Stimulated activated CD4-positive, alpha-beta T cell treated with anti-CD3 and anti-CD28 coated beads, Interleukin-15, amount 100 ng/mL, for 24 hours (primary cell): ENCODE measurements at places on chromosomes 5 and 9.

- DNase-seq: no peak
Measured at GRCh38 chr5:127580731-127581130, 63.3 kb downstream of the PRRC1 start.

- DNase-seq: no peak
Measured at GRCh38 chr5:75716715-75717081, 539 bp downstream of the POC5 start.

DNA sequence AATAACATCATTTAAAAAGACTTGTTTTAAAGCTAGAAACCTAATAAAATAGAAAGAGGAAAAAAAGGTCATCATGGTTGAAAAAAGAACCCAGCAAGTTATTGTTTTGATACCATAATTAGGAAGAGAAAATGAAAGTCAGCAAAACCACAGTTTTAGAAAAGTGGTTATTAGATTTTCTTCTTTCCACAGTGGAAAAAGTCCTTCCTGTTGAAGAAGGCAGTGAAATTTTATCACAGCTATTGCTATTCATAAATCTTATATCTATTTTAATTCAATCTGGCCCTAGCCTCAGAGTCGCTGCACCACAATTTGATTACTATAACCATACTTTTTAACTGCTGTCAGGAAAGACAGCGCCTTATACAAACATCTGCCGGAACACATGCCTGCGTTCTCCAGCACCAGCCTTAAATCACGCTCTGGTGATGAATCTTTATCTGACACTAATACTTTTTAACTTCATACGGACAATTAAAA lies 60.3 kb downstream of the MAPKAP1 start:
- DNase-seq: no peak

DNA sequence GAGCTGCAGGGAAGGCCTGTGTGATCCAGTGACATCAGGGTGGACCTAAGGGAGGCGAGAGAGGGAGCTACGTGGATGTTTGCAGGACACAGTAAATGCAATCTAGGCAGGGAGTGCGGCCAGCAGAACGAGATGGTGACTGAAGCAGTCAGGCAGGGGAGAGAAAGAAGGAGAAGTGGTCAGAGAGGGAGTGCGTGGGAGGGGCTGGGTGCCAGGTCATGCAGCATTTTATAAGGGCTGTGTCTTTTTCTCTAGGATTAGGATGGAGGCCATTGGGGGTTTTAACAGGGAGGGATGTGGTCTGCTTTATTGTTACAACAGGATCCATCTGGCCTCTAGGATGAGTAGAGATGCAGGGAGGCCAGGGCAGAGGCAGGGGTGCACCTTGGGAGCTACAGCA lies 80.4 kb downstream of the DCP2 start:
- DNase-seq: no peak

DNA sequence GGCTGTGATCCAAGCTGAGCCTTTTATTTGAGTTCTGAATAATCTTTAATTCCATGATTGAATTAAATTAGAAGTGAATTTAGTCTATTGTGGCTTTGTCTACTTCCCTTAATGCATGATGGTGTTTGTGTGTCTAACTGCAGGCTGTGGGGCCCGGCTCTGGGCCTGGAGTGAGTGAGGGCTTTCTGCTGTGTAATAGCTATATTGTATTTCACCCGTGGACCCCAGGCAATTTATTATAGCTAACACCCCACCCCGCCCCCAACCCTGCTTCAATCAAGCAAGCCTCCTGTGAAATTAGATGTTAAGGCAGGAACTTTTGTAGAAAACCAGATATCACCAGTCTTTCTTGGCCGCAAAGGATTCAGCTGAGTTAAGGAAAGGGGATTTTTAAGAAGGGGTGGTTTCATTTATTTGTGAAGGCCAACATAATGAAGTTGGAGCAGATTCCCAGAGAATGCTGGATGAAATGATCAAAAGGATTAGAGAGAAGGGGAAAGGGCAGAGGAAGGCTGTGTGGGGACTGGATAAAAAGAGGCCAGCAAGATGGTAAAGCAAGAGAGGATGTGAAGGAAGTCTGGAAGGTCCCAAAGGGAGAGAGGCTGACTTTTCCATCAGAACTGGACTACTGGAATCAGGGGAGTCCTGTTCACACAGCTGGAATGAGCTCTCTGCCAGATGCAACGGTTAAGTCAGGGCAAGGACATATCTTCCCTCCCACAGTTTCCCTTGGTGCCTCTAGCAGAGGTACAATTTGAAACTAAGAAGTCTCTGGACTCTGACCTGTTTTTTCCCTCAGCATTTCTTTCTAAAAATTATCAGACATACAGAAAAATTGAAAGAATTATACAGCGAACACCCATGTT lies 125.3 kb upstream of the SAP30L start:
- DNase-seq: no peak

DNA sequence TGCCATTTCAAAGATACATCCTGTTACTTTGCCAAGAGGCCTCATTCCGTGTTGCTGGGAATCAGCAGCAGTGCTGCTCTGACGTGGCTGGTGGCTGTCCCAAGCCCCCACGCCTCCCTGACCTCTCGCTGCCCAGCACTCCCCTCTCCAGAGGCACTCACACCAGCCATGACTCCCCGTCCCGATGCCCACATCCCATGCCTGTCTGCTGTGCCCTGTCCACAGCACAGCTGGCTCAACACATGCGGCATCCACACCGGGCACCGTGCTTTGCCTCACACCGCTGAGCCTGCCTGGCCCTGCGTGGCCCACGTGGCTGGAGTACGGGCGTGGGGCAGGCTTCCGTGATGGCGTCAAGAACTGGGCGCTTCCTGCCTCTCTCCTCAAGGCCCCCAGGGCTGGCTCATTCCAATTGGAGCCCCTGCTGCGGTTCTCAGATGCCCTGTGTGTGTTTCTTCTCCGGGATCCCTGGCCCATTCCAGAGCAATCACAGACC lies 7.8 kb upstream of the LCN1 start:
- no peak for DNase-seq

GRCh38 chr5:10460252-10460906 lies 18.7 kb downstream of the ROPN1L start:
- DNase-seq: no peak

GRCh38 chr5:118597543-118597942 lies 390.8 kb downstream of the DTWD2 start:
- no peak for DNase-seq

GRCh38 chr5:128193665-128194390 lies 110.3 kb downstream of the SLC12A2 start:
- DNase-seq: no peak

DNA sequence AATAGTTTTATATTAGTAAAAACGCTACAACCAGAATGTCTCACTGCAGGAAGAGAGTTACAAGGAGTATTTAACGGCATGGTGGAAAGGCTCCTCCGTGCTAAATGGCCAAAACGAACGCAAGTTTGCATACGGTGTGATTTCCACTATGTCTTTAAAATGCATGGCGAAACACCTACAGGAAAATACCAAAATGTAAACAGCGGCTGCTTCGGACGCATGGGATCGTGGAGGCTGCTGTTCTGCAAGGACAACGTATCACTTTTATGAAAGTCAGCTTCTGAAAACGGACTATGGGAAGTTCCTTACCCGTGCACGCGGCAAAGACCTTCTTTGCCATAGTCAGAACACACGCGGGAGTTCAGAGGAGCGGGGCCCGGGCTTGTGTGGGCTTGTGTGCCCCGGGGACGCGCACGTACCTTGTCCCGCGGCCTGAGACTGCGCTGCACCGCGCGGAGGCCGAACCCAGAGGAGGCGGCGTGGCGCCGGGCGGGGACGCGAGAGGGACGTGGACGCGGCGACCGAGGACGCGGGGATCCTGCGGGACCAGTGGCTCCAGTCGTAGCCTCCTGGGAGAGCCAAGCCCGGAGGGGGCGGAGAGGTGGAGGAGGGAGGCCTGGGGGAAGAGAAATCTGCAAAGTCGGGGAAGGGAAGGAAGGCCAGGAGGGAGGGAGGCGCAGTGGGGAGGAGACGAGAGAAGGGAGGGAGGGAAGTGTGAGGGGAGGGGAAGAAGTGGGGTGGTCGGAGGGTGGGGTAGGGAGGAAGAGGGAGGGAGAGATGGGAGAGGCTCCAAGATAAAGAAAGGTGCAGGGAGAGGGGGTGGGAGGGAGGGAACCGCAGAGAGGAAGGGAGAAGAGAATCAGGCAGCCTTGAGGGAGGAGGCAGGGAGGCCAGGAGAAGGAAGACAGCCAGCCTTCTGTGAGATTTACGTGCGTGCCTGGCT lies at the start of gene CMBL:
CMBL (minus strand) TSS at position 697 of the 943 bp plus-strand sequence. CDS start 17,140 bp downstream, outside the sequence.
- peak; percentile 49 for DNase-seq

DNA sequence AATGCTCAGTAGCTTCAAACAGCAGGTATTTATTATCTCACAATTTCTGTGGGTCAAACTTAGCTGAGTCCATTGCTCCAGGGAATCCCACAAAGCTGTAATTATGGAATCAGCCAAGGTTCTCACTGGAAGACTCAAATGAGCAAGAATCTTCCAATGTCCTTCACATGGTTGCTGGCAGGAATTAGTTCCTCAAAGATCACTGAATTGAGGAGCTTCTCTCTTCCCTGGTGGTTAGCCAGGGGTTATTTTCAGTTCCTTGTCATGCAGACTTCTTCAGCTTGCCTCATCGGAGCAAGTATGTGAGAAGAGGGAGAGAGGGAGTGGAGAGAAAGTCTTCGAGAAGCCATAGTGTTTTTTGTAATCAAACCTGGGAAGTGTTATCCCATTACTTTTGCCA lies 2331.9 kb downstream of the MAT2B start:
- no peak for DNase-seq

GRCh38 chr9:135617538-135617900 lies 21.8 kb downstream of the GLT6D1 start:
- no peak for DNase-seq

- no peak for DNase-seq
Measured at GRCh38 chr5:150398722-150399523, 13.8 kb downstream of the CD74 start.

DNA sequence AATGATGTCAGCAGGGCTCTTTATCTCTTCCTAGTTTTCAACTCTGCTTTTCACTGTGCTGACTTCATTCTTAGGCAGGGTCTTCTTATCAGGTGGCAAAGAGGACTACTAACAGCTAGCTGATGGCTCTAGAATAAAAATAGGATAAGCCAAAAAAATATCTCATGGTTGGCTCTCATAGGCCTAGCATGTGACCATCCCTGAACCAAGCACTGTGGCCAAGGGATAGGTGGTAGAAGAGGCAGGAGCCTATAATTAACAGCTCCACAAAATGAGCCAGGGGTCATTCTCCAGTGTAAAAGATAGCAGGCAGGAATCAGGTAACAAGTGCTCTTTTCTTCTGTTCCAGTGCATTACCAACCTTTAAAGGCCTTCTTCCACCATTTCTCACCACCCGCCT lies 21.1 kb downstream of the ANKDD1B start:
- no peak for DNase-seq

- DNase-seq: no peak
Measured at GRCh38 chr5:107875833-107876232, 205.1 kb upstream of the EFNA5 start.

GRCh38 chr5:87432460-87432859 lies 19.7 kb upstream of the CCNH start:
- no peak for DNase-seq

GRCh38 chr5:84292000-84292642 lies 92.6 kb downstream of the EDIL3 start:
- DNase-seq: no peak

GRCh38 chr9:70488793-70489105 lies 74.3 kb upstream of the KLF9 start:
- DNase-seq: no peak

- DNase-seq: no peak
Measured at GRCh38 chr9:89177012-89177943, 1.3 kb downstream of the SHC3 start.
